GM18507 (cell line): ENCODE measurements at places on chromosomes 16 and 17.

DNA sequence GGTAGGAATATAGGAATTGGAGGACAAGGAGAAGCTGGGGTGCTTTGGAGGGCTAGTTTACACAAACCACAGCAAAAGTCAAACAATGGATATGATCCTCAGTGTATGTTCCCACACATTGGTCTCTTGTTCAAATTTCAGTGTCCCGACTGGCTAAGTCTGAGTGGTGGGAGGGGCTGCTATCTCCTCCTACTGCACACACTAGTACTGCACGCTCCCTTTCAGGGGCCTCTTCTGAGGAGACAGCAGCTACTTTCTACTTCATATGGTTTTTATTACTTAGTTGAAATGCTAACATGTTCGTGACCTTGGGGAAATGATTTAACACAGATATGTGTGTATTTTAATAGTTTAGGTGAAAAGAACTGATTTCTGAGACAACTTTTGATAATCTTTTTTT is 18.8 kb upstream of the KRT10 start:
- DNase-seq = no peak

- DNase-seq = no peak
Measured at GRCh38 chr17:45301674-45302073, 15.1 kb downstream of the MAP3K14 start.

DNA sequence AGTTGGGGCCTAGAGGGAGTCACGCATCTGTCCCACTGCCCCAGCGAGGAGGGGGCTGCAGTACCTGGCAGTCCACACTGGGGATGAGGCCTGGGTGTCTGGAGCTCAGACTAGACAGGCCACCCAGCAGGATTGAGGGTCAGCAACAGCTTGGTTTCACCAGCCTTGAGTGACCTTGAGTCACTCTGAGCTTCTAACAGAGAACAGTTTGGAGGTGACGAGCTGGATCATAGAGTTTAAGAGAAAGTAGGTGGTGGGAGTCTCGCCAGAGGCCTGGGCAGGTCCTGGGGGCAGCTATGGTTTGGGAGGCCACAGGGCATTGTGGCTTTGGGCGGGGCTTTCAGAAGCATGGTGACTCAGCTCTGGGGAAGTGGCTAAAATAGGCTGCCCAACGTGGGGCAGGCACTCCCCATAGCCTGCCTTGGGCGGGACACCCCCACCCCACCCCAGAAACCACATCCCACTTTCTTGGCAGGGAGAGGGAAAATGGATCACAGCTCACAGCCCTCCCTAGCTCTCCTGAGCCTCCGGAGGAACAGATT is 20.5 kb downstream of the CDC42EP4 start:
- DNase-seq = peak; percentile 65

DNA sequence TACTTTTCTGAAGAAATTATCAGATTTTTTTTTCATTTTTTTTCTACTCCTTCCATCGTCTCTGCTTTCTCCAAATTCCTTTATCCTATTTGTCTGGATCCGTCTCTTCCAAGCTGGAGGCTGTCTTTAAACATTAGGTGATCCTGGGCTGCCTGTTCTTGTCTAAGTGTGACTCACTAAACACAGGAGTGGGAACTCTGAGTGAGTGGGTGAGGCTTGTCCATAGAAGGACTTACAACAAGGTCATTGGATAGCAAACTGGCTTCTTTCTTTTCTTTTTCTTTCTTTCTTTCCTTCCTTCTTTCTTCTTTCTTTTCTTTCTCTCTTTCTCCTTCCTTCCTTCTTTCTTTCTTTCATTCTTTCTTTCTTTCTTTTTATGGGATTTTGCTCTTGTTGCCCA is 18.2 kb downstream of the ALOX15 start:
- no peak for DNase-seq

GRCh38 chr16:50446861-50447260 is 78.1 kb upstream of the BRD7 start:
- DNase-seq = no peak

GRCh38 chr17:795276-795675 is 13.1 kb downstream of the MRM3 start:
- DNase-seq = no peak

- no peak for DNase-seq
Measured at GRCh38 chr17:77885678-77886386, 72.7 kb upstream of the TNRC6C start.

DNA sequence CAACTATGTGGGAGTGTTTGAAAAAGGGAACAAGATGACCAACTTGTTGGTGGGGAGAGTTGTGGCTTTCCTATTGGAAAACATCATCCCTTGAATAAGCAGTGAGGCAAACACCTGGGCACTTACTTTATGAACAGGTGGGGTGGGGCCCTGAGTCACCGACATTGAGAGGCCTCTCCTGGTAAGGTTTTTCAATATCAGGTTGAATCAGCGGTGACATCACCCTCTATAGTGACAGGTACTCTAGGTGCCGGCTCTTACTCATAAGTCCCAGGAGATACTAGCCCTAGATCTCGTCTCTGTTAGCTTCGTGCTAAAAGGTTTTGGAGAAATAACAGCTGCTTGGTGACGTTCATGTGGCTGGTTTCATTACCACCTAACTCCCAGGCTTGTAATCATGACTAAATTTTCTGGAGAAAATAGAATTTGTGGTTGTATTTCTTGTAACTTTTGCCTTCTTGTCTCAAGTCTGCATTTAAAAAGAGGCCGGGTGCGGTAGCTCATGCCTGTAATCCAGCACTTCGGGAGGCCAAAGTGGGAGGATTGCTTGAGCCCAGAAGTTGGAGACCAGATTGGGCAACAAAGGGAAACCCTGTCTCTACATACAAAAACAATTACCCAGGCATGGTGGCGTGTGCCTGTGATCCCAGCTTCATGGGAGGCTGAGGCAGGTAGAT is 19.3 kb downstream of the CDH1 start:
- peak; percentile 73 for DNase-seq

DNA sequence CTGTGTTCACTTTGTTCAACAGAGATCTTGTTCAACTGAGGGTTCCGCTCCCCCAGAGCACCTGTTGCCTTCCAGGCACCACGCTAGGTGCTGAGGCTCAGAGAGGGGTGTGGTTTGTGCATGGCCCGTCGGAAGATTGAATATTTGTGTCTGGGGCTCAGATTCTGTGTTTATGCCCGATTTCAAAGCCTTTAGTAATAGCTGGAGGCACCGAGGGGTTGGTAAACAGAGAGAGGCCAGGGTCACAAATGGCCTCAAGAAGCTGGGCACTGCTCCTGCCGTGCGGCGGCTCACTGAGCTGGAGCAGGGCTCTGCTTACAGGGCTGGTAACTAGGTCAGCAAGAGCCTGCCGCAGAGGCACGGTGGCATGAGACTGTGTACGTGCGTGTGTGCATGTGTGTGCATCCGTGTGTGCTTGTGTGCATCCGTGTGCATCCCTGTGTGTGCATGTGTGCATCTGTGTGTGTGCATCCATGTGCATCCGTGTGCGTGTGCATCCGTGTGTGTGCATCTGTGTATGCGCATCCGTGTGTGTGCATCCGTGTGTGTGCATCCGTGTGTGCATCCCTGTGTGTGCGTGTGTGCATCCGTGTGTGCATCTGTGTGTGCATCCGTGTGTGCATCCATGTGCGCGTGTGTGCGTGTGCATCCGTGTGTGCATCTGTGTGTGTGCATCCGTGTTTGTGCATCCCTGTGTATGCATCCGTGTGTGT is 5.4 kb downstream of the ITGAE start:
- no peak for DNase-seq

DNA sequence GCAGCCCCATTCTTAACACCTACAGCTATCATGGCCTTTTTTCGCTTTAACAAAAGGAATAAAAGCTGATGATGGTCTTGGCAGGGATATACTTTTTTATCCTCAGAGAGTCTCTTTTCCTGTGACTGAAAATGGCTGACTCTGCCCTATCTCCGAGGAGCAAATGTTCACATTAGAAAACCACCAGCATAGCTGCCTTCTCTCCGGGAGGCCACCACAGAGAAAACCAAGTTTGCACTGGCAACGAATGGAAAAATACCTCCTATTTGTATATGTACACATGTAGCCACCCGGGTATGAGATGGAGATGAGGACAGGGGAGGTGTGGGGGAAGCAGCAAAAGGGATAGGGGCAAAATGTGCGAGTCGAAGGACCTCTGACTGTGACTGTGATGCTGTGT is 88.2 kb downstream of the STX8 start:
- no peak for DNase-seq

DNA sequence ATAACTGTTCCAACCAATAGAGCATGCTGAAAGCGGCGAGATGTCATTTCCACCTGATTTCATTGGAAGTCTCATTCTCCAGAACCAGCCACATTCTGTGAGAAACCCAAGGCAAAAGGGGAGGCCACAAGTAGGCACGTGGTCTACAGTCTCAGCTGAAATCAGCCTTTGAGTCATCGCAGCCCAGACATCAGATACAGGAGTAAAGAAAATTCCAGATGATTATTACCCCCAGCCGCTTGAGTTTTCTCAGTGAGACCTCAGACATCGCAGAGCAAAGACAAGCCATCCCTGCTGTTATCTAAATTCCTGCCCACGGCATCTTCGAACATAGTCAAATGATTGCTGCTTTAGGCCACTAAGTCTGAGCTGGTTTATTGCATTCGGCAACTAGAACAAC is 23.1 kb downstream of the STAT3 start:
- no peak for DNase-seq

DNA sequence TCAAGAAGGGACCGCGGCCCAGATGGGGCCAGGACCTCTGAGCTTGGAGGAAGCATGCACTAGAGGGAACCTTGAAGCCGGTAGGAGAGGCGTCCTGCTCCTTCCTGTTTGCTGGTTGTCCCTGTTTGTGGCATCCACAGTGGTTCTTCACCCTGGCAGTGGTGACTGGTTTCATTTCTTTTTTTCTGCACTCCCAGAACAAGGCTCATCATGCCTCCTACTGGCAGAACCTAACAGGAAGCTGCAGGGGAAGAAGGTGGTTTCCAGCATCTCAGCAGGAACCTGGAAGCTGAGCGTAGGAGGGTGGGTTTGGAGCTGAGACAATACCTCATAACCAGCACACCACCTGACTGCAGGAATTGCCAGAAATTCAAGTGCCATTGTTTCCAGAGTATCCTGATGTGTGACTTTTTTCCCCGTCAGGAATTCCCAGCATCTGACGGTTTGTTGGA is 5.8 kb downstream of the TMEM231 start:
- no peak for DNase-seq

GRCh38 chr16:31099860-31100638 is 5.5 kb upstream of the VKORC1 start:
- DNase-seq = no peak

DNA sequence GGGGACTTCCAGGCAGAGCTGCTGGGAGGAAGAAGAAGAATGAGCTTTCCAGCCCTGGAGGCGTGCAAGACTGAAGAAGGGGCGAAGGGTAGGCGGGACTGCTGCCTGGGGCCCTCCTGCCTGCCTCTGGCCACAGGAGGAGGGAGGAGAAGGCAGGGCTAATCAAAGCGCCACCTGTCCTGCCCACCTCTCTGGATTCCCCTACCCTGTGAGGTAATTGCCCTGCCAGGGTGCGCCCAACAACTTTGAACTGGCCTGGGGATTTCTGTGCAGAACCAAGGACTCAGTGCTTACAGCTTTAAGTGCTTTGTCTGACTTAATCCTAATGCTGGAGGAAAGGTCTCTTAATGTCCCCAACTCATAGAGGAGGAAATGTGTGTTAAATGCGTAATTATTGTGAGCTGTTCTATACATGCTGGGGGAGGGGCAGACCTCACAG is at the start of gene NOXO1:
Gene NOXO1 (minus strand): TSS at position 72 of the 439 bp plus-strand sequence. CDS start 290 bp downstream, outside the sequence.
- DNase-seq = no peak

DNA sequence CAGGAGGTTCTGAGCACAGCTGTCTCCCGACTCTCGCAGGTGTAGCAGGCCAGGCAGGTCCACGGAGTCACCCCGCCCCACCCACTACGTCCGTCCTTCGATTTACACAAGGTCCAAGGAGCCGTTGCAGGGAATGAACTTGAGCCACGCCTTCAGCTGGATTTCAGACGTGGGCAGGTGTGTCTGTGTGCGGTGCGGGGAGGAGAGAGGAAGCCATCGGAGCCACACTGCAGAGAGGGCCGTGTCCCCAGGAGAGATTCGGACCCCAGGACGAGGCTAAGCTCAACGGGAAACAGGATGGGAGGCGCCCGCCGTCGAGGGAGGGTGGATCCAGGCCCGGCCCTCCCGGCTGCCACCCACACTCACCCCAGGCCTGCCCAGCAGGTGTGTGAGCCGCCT is 50.3 kb downstream of the RPH3AL start:
- no peak for DNase-seq

DNA sequence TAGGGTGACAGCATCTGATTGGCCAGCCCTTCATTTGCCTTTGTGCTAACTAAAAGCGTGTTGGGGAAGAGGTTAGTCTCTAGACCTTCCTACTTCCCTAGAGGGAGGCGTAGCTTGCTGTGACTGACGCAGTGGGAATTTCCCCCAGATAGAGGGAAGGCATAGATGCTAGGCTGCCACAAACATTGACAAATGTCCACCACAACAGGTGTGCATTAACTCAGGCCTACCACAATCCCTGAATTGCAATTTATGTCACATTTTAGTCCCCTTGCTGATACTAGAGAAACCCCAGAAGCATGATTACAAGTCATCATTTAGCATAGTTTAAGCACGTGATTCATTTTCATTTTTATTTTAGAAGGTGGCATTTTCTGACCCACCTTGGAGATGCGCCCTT is 76.3 kb upstream of the WSB1 start:
- no peak for DNase-seq

DNA sequence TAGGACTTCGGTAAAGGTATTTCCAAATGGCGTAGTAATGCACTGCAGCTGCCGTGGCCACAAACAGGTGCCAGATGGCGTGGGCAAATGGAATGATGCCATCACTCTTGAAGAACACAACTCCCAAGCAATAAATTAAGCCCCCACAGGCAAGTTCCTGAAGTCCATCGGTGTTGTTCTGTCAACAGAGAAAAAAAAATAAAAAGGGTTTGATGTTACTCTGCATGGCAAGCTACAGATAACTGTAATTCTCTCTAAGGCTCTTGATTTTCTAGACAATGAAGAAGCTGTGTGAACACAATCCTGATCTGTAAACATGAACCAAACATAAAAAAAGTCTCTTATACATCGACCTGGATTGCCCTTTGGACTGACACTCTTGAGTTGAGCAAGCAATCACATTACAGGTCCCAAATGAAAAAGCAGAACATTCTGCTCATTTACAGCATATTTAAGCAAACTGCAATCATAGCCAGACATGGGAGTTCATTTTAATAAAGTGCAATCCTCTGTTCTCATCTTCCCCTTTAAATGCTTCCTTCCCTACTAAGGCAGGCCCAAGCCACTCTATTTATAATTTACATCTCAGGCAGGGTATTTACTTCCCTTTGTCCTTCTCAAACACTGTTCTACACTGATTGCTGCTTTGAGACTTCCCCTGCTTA is 27.1 kb downstream of the MMD start:
- no peak for DNase-seq
